ENCODE measurements at places on chromosomes 12 and 14.

- DNase-seq = no peak
These were observed 16.0 kb upstream of the FOS start for GRCh38 chr14:75262641-75263040.

DNA sequence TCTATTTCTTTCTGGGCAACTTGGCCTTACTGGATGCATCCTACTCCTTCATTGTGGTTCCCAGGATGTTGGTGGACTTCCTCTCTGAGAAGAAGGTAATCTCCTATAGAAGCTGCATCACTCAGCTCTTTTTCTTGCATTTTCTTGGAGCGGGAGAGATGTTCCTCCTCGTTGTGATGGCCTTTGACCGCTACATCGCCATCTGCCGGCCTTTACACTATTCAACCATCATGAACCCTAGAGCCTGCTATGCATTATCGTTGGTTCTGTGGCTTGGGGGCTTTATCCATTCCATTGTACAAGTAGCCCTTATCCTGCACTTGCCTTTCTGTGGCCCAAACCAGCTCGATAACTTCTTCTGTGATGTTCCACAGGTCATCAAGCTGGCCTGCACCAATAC is 5.3 kb downstream of the OR4N5 start:
- DNase-seq = no peak

- no peak for DNase-seq
These were observed 65.7 kb downstream of the MVK start for GRCh38 chr12:109639151-109639872.

- no peak for DNase-seq
These were observed 94.9 kb downstream of the DUSP16 start for GRCh38 chr12:12467688-12468261.

GRCh38 chr12:52650520-52651081 is 1.4 kb downstream of the KRT2 start:
- DNase-seq = no peak

- DNase-seq = no peak
These were observed 68.7 kb downstream of the CCDC88C start for GRCh38 chr14:91348845-91349465.

- DNase-seq = peak; percentile 17
These were observed 37.0 kb upstream of the PMCH start for GRCh38 chr12:102234599-102234998.

DNA sequence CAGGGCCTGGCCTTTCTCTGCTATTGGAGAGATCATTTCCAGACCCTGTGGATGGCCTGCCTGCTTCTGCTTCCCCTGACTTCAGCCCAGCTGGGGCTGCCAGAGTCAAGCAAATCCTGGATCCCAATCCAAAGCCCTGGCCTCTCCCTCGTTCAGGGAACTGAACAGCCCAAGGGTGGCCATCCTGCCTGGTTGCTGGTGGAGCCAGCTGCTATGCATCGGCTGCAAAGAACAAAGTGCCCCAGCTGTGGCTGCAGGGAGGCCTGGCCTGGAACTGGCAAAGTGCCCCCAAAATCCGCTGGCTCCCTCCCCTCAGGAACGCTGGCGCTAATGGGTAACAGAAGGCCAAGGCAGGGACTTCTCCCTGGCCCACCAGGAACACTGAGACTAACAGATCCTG is 56.4 kb downstream of the LRRC74A start:
- DNase-seq = peak; percentile 80

Measured in foreskin fibroblast (primary cell).